ENCODE measurements at places on chromosomes 12 and 14.

DNA sequence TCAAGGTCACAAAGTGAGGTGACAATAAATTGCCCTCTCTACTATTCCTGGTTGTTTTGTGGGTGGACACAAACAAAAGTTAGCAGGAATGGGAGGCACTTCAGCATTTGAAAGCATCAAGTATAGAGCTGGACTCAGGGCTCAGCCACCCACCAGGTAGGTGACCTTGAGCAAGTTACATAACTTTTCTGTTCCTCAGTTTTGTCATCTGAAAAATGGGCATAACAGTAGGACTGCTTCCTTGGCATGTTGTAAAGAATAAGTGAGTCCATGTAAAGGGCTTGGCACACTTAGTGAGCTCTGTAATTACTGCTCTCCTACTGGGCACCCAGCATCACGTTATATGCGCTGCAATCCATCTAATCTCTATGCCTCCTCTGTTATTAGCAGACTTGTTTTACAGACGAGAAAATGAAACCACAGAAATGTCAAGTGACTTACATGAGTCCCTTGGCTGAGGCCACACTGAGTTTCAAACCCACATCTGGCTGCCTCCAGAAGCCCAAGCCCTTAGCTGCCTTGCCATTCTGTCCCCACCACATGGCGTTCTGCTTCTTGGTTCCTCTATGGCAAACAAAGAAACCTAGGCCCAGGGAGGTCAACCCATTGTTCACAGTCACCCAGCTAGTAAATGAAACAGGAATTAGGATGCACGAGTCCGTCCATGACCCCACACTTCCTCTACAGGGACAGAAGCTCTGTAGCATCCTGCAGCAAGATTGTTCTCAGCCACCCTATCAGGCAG, 63.2 kb upstream of the SLC24A4 start:
- no peak for DNase-seq

DNA sequence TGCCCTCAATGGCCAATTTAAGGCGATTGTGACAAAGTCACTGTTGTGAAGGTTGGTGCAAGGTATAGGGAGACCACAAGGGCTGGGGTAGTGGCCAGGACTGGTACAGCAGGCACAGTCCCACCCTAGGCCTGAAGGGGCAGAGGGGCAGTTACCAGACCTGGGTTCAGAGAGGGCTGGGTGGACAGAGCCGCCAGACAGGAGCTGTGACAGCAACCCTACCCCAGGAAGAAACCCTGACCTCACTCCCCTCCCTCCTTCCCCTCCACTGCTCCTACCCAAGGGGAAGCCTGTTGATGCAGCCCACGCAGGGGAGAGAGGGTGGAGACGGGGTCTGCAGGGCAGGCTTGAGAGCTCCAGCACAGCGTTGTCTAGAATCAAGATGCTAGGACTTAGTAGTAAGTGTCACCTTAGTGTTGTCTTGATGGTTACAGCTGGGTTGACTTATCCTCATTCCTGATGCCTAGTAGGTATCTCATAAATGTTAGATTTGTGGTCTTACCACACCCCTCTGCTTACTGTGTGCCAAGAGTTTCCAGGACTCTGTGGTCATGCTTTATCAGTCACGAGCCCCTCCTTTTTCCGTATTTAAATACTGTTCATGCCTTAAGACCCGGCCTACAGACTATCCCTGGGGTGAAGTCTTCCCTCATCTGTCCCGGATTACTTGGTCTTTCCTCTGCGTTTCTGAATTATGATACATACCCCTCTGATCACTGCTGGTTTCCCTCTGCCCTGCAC, 14.4 kb downstream of the EML1 start:
- no peak for DNase-seq

- DNase-seq: no peak
Measured at GRCh38 chr12:75863533-75863932, 168.0 kb downstream of the PHLDA1 start.

- DNase-seq: no peak
Measured at GRCh38 chr12:24054416-24054815, 104.9 kb upstream of the SOX5 start.

DNA sequence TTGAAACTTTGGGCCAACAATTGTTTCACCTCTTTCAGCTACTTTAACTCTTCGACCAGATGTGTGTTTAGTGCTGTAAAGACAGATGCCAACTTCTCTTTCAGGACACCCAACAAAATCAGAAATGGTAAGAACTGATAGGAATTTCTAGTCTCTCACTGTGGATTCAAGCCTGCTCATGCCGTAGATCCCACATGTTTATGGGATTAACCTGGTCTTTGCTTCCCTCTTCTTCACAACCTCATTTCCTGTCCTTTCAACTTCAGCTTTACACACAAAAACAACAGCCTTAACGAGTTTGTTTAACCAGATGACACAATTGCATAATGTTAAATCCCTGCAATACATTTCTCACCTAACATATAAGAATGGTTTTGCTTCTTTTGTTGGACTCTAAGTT, 1031.9 kb upstream of the LRFN5 start:
- DNase-seq: no peak

GRCh38 chr12:95465275-95465674, 8.7 kb upstream of the METAP2 start:
- DNase-seq: no peak

DNA sequence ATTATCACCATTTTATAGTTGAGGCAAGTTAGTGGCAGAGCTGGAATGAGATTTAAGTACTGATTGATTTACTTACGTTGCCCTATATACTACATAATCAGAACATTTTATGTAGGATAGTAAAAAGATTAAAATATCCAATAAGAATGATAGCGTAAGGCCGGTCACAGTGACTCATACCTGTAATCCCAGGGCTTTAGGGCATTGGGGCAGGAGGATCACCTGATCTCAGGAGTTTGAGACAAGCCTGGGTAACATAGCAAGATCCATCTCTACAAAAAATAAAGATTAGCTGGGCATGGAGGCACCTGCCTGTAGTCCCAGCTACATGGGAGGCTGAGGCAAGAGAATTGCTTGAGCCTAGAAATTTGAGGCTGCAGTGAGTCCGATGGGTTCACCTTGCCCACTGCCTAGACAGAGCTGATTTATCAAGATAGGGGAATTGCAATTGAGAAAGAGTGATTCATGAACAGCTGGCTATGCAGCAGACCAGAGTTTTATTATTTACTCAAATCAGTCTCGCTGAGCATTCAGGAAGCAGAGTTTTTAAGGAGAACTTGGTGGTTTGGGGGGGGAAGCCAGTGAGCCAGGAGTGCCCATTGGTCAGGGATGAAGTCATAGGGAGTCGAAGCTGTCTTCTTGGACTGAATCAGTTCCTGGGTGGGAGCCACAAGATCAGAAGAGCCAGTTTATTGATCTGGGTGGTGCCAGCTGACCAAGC, 24.7 kb upstream of the SGPP1 start:
- no peak for DNase-seq

- no peak for DNase-seq
Measured at GRCh38 chr14:22387776-22388241, 201.2 kb downstream of the DAD1 start.
